GM03348 (cell line): ENCODE measurements at places on chromosomes 16 and 17.
A peak's percentile ranks its signal among the peaks of the same experiment; 100 is the strongest.

DNA sequence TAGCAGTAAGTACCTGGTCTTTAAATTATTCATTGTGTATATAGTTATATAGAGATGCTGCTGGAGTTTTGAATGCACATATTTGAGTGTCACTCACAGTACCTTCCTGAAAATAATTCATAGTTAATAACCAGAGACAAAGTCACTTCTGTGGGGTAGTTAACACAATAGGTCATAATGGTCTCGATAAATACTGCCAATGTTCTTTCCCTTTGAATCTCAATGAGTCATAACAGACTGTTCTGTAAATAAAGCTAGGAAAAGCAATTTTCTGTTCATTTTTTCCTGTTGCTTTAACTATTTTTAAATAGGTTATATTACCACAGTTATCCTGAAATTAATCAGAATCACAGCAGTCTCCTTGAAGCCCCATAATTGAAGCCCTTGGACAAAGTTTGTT lies 87.2 kb downstream of the MAP2K4 start:
- peak; percentile 7 for DNase-seq

GRCh38 chr17:78104540-78104941 lies 24.0 kb downstream of the TMC6 start:
- DNase-seq: no peak

DNA sequence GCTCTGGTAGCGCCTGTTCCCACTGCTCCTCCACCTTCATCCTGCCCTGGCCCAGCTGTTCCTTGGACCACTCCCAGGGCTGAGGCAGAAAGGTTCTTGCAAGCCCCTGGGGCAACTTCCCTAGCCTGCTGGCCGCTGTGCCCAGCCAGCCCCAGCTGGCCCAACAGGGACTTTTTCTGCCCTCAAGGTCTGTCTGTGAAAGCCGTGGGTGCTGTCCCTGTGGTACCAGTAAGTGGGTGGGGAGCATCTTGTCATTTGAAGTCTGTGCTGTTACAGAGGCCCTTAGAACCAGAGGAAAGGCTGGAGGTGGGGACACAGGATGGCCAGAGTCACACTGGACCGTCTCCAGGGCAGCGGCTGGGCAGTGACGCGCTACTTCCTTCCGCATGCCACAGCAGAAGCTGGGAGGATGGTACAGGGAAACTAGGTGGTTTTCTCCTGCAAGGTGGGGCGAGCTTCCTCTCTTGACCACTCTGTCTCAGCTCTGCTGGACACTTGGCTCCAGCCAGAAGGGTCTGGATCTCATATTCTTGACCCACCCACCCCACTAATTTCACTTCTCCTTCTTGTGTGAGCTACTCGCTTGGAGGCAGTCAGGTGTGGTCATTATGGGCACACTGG lies 87.8 kb downstream of the PLCG2 start:
- no peak for DNase-seq

DNA sequence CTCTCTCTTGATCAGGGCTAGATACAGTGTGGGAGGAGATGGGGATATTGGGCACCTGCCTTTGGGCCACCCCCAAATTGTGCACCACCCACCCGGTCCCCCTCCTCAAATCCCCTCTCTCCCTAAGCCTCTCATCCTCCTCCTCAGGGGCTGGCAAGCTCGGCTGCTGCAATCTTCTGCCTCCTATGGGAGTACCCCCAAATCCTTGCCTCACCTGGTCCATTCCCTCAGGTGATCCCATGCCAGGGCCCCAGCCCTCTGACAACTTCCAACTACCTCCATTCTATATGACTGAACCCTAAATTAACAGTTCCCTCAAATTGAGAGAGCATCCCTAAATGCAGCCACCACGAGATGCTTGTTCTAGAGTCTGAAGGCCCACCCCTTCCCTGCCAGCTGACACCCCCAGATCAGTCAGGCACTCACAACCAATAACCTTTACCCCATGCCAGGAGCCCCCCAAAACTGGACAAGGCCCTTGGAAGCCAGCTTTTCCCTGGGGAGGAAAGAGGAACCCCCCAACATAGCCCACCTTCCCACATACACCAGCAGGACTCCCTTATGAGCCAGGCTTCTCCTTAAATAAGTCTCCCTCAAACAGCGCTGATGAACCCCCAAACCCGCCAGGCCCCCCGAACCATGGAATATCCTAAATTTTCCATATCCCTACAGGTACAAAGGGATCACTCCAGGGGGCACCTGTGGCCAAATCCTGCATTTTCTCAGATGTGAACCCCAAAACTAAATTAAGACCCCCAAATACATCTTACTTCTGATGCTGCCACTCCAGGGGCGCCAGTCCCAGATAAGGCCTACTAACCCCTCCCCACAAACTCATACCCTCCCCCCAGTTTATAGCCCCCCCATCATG lies 3.2 kb downstream of the DLG4 start:
- no peak for DNase-seq
